ENCODE measurements at places on chromosomes 12 and 14.

DNA sequence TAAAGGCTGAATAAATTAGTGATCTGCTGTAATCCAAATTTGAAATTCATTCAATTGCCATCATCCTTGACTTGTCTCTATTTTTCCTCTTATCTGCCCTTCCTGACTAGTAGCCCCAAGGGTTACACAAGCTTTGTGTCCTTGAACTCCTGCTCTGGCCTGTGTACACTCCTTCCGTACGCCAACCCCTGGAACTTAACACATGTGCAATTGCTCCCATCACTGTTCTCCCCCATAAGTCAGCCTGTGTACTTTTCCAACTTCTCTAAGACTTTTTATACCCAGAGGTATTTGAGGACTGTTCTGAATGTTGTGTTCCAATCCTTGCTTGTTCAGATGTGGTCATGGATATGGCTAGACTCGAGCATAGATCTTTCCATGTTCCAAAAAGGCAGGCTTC is 171.1 kb upstream of the G2E3 start:
- no peak for DNase-seq

DNA sequence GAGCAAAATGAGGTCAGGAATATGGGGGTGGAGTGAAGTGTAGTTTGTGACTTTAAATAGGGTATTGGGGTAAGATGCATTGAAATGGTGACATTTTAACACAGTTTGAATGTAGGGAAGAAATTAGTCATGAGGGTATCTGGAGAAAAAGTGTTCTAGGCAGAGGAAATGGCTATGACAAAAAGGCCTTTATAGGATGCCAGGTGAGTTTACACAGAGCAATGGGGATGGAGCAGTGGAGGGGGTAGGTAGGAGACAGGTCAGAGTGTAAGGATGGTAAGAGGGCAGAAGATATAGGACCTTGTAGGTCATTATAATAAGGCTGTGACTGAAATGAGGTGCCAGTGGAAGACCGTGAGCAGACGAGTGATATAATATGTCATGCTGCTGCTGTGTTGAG is 30.4 kb downstream of the HEATR5A start:
- no peak for DNase-seq

DNA sequence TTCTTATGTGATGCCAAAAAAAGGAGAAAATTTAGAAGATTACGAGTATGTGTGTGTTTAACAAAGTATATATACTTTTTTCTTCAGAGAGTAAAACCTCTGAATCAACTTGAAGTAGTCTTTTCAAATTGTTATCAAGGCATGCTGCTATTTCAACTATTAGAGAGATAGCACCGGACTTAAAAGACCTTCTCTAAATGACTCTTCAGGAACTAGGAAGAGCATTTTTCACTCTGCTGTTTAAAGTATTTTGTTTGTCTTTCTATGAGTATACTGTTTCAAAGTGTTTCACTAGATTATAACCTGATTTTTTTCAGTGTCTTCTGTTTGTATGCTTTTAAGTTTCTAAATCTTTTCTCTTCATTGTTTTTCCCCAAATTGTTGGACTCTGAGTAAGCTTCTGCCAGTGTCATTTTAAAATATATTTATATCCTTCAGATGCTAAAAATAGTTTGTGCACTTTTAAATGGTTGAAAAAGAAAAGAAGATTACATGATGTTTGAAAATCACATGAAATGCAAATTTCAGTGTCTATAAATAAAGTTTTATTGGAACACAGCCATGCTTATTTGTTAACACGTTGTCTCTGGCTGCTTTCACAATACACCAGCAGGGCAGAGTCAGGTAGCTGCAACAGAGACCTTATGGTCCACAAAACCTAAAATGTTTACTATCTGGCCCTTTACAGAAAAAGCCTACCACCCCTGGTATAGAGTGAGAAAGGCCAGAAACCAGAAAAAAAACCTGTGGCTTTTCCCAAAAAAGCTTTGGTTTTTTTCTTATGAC is 21.3 kb downstream of the CRADD start:
- DNase-seq = no peak

GRCh38 chr14:30283822-30284446 is 275.0 kb upstream of the G2E3 start:
- no peak for DNase-seq

GRCh38 chr14:85934886-85935254 is 404.9 kb downstream of the FLRT2 start:
- DNase-seq = no peak

GRCh38 chr12:77406219-77406905 is 341.0 kb upstream of the E2F7 start:
- no peak for DNase-seq

- DNase-seq = no peak
These were observed 14.6 kb upstream of the GALNT6 start for GRCh38 chr12:51405801-51406207.

- no peak for DNase-seq
These were observed 92.4 kb upstream of the PKP2 start for GRCh38 chr12:32988982-32989381.

DNA sequence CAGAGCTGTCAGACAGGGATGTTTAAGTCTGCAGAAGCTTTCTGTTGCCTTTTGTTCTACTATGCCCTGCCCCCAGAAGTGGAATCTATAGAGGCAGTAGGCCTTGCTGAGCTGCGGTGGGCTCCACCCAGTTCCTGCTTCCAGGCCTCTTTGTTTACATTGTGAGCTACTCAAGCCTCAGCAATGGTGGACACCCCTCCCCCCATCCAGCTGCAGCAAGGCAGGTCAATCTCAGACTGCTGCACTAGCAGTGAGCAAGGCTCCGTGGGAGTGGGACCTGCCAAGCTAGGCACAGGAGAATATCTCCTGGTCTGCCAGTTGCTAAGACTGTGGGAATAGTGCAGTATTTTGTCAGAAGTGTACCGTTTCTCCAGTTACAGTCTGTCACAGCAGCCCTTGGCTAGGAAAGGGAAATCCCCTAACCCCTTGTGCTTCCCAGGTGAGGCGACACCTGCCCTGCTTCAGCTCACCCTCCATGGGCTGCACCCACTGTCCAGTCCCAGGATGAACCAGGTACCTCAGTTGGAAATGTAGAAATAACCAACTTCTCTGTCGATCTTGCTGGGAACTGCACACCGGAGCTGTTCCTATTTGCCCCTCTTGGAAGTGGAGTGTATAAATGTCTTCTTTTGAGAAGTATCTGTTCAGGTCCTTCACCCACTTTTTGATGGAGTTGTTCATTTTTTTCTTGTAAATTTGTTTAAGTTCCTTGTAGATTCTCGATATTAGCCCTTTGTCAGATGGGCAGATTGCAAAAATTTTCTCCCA is 213.5 kb upstream of the SLC38A2 start:
- no peak for DNase-seq

- peak; percentile 4 for DNase-seq
These were observed 25.6 kb upstream of the KRAS start for GRCh38 chr12:25276199-25276937.

DNA sequence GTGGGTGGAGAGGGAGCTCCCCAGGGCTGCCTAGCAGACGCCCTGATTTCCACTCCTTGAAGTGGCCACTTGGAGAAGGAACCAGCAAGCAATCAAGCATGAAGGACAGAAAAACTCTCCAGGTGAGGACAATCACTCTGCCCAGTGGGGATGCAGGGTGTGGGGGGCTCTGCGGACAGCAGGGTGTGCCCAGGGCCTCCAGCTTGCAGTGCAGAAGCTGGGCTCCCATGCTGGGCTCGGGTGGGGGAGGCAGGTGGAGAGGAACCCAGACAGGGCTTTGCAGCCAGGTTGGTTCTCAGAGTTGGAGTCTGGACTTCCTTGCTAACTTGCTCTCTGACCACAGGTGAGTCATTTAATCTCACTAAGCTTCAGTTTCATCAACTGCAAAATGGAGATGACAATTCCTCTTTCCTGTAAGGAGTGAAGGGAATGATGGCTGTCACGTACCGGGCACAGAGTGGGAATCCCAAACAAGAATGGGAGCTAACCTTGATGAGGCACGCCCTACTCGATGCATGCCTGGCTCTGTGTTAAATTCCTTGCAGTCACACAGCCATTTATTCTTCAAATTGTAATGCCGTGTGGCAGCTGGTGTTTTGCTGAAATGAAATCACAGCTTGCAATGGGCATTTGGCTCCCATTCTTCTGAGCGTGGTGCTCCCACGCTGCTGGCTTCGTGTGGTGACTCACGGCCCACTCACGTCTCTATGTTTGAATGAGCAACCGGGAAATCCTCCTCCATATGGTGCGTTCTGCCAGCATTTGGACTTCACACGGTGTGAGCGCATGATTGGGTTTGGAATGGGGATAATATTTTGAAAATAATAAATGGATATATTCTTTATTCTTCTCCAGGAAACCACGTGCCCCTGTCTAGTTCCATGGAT is 75.2 kb downstream of the PRIMA1 start:
- DNase-seq = no peak

- DNase-seq = peak; percentile 18
These were observed 26.9 kb upstream of the LGALS3 start for GRCh38 chr14:55102141-55102621.

DNA sequence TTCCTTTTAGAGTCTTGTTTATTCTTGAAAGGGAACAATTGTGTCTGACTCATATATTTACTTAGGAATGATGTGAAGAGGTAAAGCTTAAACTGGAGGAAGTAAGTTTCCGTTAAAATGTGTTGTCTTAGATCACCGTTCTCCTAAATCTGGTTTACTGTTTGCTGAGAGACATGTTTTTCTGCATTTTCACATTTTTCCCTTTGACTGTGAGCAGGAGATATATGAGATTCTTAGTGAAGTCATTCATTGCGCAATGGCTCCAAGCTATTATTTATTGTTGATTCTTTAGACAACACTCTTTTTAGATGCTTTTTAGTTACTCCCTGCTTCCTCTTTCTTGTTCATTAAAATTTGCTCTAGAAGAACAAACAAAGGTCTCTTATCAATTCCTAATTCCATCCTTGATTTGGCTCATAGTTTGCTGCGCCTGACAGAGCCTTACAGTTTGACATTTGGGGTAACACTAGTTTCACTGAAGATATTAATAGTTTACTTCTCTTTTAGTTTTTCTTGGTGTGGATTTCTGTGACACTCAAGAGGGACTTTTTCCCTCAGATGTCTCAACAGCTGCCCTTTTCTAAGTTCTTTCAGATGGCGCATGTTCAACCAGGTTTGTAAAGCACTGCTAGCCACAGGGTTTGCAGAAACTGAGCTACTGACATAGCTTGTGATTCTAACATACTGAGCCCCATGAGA is 11.4 kb downstream of the CLECL1 start:
- DNase-seq = no peak

DNA sequence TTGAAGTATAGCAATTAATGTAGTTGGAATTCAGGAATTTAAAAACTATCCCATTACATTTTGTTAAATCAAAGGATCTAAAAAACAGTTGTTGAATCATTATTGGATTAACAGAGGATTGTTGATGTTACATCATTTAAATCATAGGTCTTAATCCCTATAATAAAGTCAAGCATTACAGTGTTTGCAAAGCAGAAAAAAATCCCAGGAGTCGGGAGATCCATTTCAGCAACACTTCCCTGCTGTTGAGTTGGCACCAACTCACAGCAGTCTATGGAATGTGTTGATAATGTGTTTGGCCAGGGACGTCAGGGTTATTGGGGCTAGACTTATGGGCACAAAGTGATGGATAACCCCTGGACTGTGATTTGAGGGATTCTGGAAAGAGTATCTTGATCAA is 99.1 kb upstream of the TMTC1 start:
- DNase-seq = no peak

DNA sequence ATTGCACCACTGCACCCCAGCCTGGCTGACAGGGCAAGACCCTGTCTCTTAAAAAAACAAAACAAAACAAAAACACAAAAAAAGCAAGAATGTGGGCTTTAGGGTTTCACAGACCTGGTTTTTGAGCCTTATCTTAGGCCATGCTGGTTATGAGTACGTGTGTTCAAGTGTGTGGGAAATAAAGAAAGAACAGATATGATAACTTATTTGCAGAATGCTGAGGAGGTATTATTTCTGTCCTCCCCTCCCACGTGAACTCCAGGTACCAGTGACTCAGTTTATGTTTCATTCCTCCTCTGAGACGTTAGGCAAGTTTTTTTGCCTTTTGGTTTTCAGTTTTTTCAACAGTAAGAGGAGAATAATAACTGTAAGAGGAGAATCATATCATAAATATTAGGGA is 49.3 kb downstream of the PCNX1 start:
- DNase-seq = no peak

DNA sequence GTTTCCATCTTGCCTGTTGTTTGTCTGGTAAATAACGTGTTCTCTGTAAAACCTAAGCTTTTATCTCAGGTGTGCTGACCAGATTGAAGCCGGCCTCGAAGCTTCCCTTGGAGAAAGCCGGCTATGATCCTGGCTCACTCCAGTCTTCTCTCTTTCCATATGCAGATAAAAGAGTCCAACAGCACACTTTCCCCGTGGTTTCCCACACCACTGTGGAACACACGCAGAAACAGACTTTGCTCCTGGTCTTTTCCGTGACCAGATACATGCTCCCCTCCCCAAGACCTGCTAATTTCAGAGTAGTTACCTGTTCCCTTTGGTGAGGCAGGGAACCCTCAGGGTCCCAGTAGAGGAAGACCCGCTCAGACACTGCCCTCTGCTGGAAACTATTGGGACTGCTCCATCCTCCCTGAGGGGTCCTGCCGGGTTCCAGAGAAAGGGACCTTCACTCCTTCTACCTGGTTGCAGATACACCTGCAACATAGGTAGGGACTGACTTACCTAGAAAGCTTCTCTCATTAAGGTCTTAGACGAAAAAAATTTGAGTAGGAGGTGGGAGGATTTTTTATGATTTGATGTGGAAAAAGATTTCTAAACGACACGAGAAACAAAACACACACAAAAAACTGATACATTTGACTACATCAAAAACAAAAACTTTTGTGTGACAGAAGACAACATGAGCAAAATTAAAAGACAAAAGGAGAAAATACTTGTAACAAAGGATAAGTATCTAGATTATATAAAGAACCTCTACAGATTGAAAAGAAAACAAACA is 415.4 kb upstream of the CCDC196 start:
- peak; percentile 45 for DNase-seq

GRCh38 chr12:113465808-113466453 is 5.7 kb downstream of the LHX5 start:
- no peak for DNase-seq

GRCh38 chr12:47302111-47302671 is 222.4 kb upstream of the AMIGO2 start:
- DNase-seq = no peak

GRCh38 chr12:66823857-66824570 is 145.1 kb upstream of the GRIP1 start:
- DNase-seq = no peak

- no peak for DNase-seq
These were observed 11.2 kb upstream of the SERPINA10 start for GRCh38 chr14:94304243-94304642.

All from activated T-helper 1 cell treated with anti-CD3 and anti-CD28 coated beads, Interleukin-2, amount 50 U/mL, for 16 hours (primary cell).